Stimulated activated CD4-positive, alpha-beta T cell treated with anti-CD3 and anti-CD28 coated beads, TNF-alpha, amount 100 ng/mL, for 1 hour (primary cell): ENCODE measurements at places on chromosomes 16 and 17.

- no peak for DNase-seq
Measured at GRCh38 chr17:66326476-66327047, 24.1 kb downstream of the PRKCA start.

DNA sequence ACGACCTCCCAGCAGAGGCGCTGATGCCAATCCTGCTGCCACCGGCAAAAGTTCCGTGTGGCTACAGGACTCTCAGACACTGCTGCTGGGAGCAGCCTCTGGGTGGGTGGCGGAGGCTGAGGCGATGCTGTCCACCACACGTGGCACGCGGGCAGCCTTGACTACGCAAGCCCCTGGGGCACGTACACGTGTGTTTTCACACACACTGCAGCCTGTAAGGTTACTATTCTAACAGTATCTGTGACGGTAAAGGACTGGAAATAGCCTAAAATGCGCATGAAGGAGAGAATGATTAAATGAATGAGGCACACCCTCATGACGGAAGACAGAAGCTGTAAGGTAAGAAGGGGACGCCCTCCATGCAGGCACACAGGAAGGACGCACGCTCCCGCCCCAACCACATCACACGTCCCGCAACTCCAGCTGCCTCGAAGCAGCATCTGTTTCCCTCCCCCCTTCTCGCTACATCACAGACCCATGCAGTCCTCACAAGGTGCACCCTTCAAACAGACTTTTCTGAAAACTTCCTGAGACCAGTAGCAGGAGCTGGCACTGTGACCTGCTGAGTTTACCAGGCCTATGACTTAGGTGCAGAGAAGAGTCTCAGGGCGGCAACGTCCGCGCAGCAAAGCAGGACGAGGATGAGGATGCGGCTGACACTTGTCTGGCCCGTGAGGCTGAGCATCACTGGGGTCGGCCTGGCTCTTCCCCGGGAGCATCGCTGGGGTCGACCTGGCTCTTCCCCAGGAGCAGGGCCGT, 28.7 kb upstream of the FASN start:
- DNase-seq, result peak; percentile 68

DNA sequence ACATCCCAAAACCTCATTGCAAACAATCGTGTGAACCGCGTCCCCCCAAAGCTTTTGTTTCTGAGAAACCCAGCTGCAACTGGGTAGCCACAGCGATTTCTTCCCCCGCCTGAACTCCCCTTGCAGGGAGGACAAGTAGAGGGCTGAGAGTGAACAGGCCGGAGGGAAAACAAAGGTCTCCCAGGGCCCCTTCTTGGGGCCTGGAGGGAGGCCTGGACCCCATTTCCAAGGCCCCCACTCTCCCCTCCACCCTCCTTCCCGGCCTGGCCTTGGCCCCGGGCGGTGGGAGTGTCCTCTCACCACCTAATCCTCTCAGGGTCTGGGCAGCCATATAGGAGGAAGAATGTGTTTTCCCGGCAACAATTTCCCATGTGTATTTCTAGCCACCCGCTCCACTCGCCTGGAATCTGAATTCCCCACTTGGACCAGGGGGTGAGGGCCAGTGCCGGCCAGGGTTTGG, 2.6 kb downstream of the GLIS2 start:
- no peak for DNase-seq

DNA sequence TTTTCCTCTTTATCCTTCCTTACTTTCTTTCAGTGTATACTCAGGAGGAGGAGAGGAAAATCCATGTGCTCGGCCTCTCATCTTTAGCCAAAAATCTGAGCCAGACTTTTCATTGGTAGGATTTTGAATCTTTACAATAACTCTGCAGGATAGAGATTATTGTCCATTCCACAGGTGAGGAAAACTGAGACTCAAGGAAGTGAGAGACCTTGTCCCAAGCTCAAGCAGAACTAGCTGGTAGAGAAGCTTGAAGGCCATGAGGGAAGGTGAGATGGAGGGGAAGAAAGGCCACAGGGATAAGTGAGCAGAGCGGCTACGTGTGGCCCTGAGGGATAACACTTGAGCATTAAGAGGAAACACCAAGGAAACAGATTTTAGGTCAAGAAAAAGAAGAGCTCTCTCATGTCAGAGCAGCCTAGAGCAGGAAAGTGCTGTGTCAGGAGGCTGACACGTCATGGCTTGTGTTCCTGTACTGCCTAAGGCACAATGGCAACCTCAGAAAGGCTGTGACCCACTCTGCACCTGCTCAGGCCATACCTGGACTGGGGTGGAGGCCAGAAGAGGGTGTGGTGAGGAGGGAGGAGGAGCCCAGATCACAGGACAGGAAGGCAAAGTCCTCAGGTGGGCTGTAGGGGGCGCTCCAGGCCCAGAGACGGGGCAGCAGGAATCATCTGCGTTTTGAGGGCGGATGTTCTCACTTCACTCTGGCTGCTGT, 11.9 kb downstream of the MT4 start:
- peak; percentile 60 for DNase-seq

DNA sequence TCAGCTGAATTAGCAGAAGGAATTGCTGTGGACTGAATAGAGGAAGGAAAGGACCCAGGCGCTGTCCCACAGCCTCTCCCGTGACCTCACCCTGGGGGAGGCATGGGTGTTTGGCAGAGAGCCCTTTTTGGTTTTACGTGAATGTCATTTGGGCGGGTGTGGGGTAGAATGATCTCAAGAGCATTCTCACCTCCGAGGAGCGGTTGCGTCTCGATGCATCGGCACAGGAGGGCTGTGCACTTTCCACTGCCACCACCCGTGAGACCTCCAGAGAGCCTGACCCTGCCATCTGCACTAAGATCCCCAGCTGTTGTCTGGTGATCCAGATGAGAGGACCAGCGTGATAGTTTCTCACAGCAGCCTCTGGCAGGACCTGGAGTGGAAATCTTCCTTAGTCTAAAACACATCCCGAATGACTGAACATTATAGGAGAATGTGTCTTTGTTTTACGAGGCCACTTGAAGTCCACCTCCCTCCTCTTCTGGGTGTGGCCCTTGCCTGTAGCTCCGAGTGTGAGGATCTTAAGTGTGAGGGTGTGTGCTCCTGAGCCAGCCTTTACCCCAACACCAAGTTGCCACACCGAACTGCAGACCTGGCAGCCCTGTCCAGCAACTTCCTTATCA, 29.3 kb downstream of the FOXK2 start:
- no peak for DNase-seq

GRCh38 chr16:6863135-6863534, 469.5 kb upstream of the RBFOX1 start:
- no peak for DNase-seq

DNA sequence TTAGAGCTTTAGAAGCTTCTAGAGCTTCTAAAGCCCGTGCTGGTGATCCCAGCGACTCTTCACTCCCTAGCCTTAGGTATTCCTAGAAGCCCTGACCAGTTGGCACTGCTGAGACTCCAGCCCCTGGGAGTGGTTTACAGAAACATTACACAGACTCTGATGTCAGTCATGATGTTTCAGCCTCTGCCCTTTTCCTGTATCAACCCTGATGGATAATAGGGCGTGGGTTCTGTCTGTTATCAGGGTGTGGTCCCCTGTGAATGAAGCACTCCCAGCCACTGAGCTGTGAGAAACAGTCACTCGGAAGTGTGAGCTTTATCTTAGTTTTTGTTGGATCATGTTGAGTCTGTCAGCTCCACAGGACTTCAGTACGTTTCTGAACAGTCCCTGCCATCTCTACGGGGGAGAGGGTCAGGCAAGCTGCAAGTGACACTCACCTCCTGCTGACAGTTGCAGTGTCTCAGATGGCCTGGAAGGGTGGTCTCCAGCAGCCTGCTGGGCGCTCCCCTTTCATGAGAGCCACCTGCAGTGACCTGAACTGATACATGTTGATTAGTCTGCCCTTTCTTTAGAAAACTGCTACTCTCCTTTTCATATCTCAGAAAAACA, 12.8 kb downstream of the GOSR2 start:
- DNase-seq, result no peak

DNA sequence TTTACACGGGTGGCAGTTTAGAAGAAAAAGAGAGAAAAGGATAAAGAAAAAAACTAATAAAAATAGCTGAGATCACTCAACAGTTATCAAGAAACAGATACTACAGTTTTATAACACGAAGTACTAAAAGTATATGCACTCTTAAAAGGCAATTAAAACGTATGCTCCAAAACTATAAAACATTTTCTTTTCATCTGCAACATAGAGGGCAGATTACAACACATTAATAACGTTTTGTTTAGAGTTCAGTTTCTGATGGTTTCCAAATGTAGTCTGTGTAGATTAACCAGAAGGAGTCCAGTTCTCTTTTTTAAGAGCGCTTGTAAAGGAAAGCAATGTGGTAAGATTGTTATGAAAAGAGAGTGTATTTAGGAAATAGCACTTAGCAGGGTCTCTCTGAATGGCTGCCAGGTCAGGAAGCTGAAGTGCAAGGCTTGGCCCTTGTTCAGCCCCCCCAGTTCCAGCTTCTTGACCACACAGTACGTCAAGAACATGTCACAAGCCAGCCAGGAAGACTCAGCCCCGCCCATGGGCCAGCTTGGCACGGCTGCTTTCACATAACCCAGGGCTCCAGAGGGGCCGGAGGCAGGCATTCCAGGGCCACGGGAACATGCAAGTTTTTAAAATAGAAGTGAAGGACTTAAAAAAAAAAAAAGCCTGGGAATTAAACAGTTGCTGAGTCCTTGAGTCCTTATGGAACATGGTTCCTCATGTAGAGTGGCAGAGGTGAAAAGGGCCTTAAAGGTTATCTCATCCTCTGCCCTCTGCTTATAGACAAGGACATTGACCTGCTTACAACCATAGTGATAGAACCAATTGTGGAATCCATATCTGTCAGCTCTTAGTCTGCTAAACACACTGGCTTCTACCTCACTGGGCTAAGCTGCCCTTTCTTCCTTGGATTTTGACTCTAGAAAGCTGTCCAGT, 147.4 kb upstream of the TBX2 start:
- no peak for DNase-seq

- no peak for DNase-seq
Measured at GRCh38 chr17:33261820-33262219, 31.3 kb downstream of the ASIC2 start.

- DNase-seq, result no peak
Measured at GRCh38 chr17:28071891-28072606, 29.6 kb downstream of the NLK start.

DNA sequence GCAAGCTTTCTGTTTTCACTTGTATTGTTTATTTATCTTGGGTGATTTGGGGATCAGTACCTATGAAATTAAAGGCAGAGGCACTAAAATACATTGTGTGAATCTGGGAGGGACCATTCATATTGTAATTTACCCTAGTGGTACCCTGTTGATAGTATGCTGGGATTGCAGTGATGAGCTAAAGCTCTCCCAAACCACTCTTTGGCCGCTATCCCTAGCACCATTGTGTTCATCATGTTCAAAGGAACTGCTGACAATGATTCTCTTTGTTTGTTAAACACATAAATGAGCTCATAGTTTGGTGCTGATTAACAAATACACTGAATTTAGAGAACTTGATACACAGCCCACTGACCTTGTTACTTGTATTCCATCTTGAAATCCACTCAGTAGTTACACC, 1469.8 kb downstream of the CDH11 start:
- no peak for DNase-seq

GRCh38 chr16:23005951-23006350, 143.3 kb downstream of the USP31 start:
- DNase-seq, result no peak

GRCh38 chr17:73138541-73139138, 26.2 kb upstream of the SSTR2 start:
- no peak for DNase-seq

GRCh38 chr16:4115949-4116318, 308 bp downstream of the ADCY9 start:
- DNase-seq, result no peak

DNA sequence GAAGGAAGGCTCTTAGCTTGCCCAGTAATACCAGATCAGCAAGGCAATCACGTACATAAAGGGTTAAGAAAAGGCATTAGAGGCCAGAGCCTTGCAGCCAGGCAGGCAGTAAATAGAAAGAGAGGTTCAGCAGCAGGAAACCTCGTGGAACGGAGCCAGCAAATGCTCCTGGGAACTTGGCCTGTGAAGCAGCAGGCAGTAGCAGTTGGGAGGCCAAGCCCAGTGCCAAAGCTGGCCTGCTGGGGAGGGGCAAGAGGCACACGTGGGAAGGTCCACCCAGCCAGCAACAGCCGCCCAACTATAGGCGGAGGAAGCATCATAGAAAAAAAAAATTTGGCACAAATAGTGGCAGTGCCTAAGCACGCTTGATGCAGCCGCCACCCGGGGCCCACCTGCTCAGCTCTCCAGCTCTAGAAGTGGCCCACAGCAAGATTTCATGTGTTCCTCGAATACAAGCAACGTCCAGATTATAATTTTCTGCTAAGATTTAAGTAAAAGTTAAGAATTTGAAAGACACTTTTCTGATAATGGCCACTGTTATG, 2339.5 kb downstream of the TP53TG3F start:
- DNase-seq, result no peak

GRCh38 chr17:77883213-77883650, 75.3 kb upstream of the TNRC6C start:
- no peak for DNase-seq

DNA sequence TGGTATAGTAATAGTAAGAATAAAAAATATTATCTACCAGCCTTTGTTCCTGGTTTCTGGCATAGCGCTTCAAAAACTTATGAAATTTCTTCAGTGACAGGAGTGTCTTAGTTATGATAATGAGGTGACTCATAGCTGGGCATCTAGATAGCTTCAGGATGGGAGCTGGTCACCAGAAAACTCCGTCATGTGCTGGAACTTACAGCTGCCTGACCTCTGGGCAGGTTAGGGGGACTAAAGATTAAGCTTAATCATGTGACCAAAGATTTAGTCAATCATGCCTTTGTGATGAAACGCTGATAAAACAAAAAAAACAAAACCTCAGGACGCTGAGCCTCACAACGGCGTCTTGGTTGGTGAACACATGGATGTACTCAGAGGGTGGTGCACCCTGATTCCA, 154.2 kb downstream of the MYO1D start:
- no peak for DNase-seq

- DNase-seq, result no peak
Measured at GRCh38 chr17:50583641-50584040, 23.1 kb downstream of the CACNA1G start.

GRCh38 chr17:49447628-49448302, 33.1 kb upstream of the PHB1 start:
- no peak for DNase-seq

- no peak for DNase-seq
Measured at GRCh38 chr17:73785958-73786743, 141.9 kb upstream of the SDK2 start.

- DNase-seq, result no peak
Measured at GRCh38 chr16:66569827-66570405, 3.7 kb downstream of the CMTM1 start.

DNA sequence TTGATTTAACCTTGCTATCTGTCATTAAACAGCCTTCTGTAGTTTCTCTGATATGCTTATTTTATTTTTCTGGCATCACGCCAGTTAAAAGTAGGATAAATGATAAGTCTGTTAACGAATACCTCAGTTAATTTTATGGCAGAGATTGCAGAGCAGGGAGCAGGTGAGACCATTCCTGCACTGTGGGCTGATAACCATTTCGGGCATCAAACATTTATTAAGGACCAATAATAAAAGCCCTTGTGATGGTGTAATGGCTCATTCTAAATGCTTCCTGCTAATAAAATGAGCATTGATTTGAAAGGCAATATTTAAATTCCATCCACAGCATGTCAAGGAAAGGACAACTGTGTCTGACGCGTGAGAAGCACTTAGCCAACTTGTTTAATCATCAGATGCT, 94.1 kb downstream of the ASIC2 start:
- DNase-seq, result no peak

GRCh38 chr16:14378131-14378551, 251.9 kb downstream of the PARN start:
- no peak for DNase-seq
